Right lung (tissue), 10 donors: ENCODE measurements at places on chromosomes 3 and 15.

GRCh38 chr3:43176666-43177065 is 70.8 kb upstream of the POMGNT2 start:
- no peak for DNase-seq

- peak; percentile 56 for DNase-seq
Measured at GRCh38 chr3:25130724-25131520, 297.1 kb upstream of the RARB start.

GRCh38 chr3:149426325-149426724 is 48.2 kb upstream of the TM4SF4 start:
- no peak for DNase-seq

DNA sequence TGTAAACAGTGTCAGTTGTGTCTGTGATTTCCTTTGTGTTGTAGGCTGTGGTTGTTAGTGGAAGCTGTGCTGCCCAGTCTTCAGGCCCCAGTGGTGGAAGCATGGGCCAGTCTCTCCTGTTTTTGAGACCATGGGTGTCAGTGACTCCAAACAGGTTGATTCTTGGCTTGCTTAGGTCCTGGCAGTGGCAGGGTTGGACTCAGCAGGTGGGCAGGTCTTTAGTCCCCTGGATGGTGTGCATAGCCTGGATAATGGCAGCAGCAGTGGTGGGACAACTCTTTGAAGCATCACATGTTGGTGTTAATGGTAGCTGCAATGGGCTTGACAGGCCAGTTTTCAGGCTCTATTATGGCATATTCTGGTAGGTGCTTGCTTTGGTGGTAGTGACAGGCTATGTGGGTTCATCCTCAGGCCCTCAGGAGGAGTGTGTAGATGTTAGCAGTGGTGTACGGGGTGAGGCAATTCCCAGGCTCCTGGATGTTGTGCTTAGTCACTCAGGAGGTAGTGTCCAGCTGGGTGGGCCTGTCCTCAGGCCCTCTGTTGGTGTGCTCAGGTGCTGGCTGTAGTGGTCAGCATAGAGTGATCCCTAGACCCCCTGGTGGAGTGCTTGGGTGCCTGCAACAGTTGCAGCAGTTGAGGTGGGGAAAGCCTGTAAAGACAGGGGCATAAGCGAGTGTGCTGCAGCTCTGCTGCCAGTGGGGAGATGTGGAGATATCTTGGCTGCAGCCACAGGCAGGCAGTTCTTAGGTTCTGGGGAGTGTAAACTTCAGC is 596.7 kb downstream of the PDCD6IP start:
- DNase-seq = no peak

DNA sequence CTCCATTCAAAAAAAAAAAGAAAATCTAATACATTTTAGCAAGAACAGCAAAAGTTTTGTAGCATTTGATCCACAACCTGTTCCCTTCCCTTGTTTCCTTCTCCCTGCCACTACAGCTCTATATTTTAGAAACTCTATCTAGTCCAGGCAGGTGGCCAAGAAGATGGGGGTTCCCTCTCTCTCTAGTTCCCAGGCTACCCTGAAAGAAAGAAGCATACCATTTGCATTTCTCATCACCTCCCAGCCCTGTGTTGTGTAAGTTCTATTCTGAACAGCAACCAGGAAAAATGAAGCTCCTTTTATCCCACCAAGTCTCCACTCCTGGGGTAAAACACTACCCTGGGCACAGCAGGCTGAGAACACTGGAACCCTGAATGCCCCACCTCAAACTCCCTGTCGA is 100.0 kb downstream of the PCCB start:
- no peak for DNase-seq

GRCh38 chr15:97968380-97968779 is 7.9 kb downstream of the ARRDC4 start:
- no peak for DNase-seq

DNA sequence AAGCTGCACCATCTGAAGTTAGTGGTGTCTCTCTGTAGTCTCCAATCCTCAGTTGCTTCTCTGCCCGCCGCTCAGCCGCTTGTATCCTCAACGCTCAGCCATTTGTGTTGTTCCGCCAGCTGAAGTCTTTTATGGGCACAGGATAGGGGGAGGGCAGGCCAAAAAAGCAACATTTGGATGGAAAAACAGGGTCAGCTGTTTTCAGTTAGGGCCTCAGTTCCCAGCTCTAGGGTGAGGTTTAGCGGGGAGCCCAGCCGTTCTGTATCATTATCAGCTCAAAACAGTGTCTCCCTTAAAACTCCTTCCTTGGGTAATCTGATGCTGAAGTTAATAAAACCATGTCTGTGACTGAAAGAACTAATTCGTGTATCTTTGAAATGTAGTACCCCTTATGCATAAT is 329.5 kb upstream of the AZI2 start:
- DNase-seq = peak; percentile 57

DNA sequence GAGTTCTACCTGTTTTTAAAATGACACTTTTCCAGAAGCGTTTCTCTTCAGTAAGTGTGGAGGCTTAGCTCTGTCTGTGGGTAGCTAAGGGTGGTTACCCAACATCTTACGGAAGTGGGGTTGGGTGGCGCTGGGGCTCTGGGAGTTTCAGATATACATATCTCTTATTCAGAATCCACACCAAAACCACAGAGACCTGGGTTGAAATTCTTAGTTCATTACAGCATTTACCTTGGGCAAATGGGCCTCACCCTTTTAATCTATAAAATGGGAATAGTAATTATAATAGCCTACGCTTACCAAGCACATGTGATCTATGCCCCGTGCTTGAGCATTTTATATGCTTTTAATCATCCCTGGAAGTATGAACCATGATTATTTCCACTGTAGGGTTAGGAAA is 9.4 kb downstream of the PTPRG start:
- no peak for DNase-seq

GRCh38 chr3:148730676-148731075 is 33.0 kb downstream of the AGTR1 start:
- no peak for DNase-seq

DNA sequence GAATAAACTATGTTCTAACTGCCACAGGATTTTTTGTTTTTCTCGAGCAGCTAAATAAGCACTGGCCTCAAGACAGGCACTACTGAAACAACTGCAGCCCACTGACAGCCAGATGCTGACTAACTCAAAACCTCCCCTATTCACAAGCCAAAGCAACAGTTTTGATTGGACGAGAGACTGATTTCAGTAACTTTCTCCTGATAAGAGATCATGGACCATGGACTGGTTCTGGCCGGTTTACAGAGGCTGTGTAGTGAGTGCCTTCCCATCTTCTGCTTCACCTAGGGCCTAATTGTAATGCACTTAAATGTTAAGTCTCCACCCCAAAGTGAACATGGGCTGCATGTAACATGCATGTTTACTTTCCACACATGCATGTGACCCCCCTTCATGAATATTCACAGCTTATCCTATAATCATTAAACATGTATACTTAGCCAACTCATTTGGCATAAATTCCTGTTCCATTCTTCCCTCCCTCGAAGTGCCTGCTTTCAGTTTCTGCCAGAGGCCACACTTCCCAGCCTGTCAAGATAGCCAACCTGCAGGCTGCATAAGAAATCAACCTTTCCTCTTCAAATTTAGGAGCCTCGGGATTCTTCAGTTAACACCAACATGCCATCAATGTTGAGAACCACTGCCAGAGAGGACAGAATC is 108.2 kb downstream of the ULK4 start:
- no peak for DNase-seq

DNA sequence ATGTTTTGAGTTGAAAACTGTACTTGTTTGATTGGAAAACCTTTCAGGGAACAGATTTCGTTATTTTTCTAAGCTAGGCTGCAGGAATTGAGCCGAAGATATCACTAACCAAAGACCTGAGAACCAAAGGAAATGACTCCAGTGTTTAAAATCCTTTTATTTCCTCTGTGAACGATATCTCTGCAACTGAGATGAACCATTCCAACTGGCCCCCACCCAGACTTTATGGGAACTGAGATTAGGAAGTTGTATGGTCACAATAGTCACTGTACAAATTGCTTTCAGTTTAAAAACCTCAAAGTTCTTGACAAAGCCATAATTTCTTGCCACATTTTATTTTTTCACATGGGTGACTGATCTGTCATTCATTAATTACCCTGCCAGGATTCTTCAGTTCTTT is 232.4 kb downstream of the RBMS3 start:
- no peak for DNase-seq

DNA sequence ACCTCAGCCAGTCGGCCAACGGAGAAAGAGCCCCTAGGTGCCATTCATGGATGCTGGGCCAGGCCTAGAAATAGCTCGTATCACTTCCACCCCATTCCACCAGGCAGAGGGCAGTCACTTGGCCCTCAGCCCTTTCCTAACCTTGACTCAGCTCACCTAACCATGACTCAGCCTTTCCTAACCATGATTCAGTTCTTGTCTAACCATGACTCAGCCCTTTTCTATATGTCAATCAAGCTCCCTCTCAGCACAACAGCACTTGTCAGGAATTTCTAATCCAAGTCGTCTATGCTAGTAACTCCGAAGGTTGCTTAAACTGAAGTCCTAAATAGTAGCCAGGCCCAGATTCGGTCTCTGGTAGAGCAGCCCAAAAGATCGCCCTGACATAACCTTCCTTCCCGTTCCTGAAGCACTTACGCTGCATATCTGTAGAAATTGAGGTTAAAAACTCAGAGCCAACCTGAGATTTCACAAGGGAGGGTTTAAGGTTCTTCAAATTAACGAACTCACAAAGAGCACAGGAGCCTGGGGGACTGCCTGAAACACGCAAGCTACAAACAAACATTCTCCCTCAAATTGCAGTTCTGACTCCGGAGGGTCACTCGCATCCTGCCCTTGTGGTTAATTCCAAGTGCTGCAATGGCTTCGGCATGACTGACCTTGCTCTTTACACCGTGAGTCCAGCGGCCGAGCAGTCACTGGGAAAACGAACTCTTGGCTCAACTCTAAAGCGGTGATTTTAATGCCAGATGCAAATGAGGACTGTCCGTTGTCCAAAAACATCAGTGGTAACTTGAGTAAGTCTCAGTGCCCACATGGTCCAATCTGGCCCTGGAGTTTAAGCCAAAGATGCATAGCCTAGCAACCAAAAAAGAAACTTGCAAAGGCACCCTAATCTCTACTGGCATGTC is 99.9 kb downstream of the ADAMTS17 start:
- DNase-seq = no peak

DNA sequence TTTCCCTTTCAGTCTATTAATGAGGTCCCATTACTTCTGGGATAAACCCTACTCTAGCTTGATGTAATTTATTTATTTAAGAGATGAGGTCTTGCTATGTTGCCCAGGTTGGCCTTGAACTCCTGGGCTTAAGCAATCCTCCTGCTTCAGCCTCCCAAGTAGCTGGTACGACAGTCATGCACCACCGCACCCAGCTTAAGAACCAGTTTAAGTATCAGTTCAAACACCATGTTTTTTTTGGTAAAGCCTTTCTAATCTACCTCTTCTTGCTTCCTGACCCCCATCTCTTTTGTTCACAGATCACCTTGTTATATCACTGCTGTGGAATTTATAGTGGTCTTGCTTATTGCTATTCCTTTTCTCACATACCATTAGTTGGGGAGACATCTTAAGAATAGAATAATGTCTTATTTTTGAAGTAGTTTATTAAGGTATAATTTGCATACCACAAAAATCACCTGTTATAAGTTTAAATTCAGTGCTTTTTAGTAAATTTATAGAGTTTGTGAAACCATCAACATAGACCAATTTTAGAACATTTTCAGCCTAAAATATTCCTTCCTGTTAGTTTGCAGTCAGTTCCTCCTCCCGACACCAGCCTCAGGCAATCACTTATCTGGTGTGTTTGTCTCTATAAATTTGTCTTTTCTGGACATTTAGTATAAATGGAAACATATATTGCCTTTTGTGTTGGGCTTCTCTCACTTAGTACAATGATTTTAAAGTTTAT is 257.9 kb downstream of the PDCD6IP start:
- DNase-seq = no peak

DNA sequence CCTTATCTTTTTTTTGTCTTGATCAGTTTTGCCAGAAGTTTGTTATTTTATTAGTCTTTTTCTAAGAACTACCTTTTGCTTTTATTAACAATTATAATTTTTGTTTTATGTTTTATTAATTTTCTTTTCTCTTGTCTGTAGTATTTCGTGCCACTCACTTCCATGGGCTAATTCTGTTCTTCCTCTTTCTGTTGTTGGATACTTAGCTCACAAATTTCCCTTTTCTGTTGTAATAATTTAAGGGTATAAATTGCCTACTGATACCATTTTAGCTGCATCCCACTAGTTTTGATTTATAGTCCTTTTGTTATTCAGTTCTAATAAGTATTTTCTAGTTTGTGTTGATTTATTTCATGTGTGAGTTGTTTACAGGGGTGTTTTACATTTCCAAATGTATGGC is 48.6 kb downstream of the SNRK start:
- no peak for DNase-seq

DNA sequence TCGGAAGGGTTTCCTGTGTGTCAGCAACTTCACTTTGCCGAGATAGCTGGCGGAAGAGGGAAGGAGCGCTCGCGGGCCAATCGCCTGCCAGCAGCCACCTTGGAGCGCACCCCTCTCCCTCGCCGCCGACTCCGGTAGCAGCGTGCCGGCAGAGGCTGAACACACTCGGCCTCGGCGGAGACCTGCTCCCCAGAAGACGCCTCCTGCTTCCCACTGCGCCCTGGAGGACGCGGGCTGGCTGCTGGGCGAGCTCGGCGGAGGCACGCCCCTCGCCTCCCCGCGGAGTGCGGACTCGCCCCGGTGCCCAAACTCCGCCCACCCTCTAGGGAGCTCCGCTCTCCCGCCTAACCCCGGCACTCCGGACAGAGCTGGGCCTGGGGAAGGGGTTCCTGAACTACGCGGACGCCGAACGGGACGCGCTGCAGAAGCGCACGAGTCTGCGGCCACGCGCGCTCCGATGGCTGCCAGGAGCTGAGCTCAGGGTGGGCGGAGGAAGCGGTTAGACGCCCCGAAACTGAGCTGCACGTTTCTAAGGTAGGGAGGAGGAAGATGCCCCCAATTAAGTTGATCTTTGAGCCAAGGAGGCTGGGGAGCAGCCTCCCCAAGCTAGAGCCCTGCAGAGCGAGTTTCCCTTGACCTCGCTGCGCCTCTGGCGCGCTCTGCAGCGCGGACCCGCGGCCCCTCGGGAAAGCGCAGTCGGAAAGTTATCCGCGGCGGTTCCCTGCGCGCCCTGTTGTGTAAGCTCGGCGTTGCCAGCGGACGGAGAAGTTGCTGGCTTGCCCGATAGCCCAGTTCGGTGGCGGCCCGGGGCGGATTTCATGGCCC is at the start of gene P2RY1:
Gene P2RY1, plus strand, starts transcription at position 356 of the 825 bp plus-strand sequence. CDS start 652 bp downstream, outside the sequence.
- DNase-seq = peak; percentile 86

DNA sequence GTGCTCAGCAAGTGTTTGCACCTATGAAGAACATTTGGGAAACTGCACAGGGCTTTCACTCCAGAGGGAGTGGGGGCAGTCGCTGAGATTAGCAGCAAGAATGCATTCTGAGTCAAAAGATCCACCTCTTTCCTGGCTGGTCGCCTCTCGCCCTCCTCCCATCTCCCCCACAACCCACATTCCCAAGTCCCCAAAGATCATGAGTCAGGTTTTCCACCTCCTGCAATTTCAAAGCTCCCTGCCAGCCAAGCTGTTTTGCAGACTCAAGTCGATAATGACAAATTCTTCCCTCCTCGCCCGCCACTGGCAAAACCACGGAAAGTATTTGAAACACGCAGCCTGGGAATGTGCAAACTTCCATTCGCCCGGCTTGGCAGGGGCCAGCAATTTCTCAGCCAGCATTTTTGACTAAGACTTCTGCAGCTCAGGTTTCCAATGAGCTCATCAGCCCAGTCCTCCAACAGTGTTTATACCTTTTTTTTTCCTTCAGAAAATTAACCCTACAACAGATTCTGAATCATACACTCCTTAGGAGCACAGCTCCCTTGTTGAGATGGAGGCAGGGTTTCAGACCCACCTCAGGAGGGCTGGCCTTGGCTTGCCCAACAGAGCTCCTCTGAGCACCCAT is 181.4 kb downstream of the SMAD6 start:
- DNase-seq = peak; percentile 65
